ENCODE measurements at places on chromosomes 6 and 20.
A peak's percentile ranks its signal among the peaks of the same experiment; 100 is the strongest.

GRCh38 chr6:73081955-73082354 is 143.3 kb downstream of the KHDC1L start:
- no peak for DNase-seq

GRCh38 chr6:106102967-106103727 is 17.0 kb downstream of the PRDM1 start:
- DNase-seq = no peak

DNA sequence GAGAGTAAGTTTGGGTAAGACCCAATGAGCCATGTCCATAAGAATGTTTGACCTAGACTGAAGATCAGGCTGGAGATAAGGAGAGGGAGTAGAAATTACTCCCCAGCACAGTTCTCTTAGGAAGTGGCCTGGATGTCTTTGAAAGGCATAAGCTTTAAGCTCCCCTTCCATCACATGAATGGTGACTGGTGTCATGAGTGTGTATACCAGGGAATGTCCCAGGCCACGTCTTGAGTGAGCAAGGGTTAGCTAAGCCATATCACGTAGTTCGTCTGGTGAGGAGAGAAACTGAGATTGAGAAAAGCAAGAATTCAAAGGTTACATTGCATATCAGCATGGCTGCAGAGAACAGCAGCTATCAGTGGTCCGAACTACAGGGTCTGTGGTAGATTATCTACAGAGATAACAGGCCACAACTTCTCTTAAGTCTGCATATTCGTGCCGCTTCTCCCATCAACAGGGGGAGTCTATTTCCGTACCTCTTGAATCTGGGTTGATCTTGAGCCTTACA is 60.1 kb upstream of the BMP2 start:
- no peak for DNase-seq

- peak; percentile 85 for DNase-seq
Measured at GRCh38 chr6:6891949-6892461, 215.8 kb upstream of the RREB1 start.

DNA sequence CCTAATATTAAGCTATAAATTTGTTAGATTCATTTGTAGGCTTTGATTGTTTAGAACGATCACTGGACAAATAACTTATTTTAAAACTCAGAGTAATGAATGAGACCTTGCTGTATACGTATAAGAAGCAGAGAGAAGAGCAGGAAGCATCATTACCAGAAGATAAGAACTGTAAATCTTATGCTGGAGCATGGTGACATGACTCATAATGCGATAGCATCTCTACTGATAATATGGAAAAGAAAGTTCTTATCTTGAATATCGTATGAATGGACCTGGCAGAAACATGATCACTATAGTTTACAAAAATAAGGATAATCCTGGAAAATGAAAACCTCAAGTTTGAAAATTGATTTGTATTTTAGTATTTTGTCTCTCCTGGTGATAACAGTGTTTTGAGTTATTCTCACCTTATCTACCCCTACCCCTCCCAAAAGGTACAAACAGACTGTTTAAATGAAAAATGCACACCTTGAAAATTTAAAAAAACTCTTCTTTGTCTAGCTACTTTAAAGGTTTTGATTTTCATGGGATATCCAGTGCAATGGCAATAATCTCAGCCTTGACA is 2.0 kb upstream of the ZSCAN26 start:
- no peak for DNase-seq

DNA sequence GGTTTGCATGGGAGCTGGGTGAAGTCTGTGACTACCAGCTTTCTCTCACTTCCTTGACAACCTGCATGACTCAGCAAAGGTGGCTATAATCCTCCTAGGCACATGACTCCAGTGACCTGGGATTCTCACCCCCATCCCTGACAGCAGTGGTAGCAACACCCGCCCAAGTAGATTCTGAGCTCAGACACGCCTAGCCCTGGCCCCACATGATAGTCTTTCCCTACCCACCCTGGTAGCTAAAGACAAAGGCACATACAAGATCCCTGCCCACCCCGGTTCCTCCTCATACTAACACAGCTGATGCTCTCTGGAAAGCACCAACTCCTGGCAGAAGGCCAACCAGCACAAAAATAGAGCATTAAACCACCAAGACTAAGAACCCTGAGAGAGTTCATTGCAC is 25.9 kb upstream of the CRISP1 start:
- DNase-seq = no peak

- DNase-seq = no peak
Measured at GRCh38 chr6:46291275-46291633, 120.5 kb upstream of the ENPP5 start.

GRCh38 chr20:45934046-45934585 is 367 bp upstream of the PCIF1 start:
- no peak for DNase-seq

DNA sequence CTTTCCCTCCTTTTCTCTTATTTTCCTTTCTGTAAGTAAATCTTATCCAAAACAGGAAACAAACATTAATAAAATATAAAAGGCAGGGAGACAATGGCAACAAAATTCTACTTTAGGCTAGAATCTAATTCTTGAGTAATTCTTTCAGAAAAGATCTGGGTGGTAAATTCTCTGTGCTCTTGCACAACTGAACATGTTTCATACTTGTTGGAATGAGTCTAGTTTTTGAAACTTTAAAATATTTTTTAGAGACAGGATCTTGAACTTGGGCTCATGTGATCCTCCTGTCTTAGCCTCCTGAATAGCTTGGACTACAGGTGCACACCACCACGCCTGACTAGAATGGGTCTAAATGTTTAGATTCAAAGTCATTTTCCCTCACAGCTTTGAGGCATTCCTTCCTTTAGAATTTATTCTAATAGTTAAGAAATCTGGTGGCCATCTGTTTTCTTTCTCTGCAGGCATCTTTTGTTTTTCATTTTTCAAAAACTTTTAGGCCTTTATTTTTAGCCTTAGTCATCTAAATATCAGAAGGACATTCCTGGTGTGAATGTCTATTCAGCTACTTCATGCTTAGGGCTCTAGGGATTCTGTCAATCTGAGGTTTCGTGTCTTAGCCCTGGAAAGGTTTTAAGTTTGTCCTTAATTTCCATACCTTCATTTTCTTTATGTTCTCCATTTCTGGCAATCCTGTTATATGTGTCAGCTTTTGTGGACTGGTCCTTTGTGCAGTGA is 76.5 kb downstream of the CDKAL1 start:
- no peak for DNase-seq

DNA sequence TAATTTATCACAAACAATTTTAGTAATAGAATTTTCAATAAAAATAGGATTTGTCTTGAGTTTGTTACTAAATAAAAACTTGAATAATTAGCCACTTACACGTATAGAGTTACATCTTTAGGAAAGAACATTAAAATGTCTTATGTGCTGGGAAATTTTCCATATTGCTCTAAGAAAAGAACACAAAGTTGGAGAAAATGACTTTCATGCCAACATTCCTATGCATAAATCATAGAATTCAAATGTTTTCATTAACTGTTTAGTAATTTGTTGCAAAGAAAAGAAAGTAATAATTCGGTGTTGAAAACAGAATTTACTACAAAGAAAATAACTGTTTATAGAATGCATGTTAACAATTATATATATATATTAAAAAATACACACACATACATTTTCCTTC is 4.7 kb upstream of the TBC1D32 start:
- DNase-seq = no peak

- DNase-seq = no peak
Measured at GRCh38 chr6:41531591-41532582, 14.3 kb upstream of the FOXP4 start.

DNA sequence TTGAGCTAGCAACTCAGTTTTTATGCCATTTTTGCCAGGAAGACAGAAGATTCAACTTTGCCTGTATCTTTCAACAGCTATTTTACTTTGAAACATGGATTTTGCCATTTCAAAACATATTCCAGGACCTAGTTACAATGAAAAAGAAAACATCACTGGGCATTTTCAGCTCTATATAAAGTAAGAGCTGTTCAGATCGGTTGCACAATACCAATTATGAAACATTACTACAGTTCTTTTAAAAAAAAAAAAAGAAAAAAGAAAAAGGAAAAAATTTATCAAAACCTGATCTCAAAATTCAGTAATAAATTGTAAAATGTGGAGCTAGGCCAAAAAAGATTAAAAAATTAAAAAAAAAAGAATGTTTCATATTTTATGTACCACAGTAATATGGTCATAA is 15.6 kb downstream of the BCLAF1 start:
- DNase-seq = no peak

- no peak for DNase-seq
Measured at GRCh38 chr6:44327096-44327495, 13.9 kb upstream of the AARS2 start.

- DNase-seq = no peak
Measured at GRCh38 chr6:96675597-96675996, 112.7 kb downstream of the FHL5 start.

DNA sequence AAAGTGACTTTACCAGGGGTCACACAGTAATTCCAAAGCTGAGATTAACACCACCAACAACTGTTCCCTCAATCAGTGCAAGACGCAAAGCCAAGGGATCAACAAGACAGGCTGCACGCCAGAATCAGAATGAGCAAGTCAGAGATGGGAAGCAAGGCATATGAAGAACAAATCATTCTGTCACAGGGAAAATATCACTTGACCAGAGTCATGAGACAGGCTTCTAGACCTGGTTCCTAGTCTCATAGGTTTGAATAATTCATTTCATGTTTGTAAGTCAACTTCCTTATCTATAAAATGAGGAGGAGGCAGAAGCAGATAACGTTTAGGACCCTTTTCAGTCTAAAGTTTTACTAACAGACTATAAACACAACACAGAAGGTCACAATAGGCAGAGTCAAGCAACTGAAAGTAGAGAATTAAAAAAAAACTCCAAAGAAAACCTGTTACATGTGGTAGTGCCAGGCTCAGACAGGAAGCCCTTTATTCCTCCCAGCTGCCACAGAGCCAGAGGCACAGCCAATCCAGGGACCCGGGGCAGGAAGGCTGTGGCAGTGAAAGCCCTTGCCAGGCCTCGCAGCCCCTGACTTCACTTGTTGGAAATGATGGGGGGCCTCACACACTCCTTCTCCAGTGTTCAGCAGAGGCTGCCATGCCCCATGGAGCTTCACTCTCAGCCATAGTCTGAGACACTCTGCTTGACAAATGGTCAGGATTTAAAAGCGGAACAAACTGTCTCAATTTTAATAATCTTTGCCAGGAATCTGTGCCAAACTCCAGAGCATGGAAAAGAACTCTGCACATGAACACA is 29.2 kb upstream of the DST start:
- DNase-seq = no peak

GRCh38 chr6:100404051-100404450 is 60.7 kb downstream of the SIM1 start:
- no peak for DNase-seq

- DNase-seq = no peak
Measured at GRCh38 chr6:15073883-15074465, 171.9 kb upstream of the JARID2 start.

- DNase-seq = no peak
Measured at GRCh38 chr6:391559-392440, at the start of gene IRF4. TSS of gene IRF4 (plus strand) at chr6:391752. CDS start at chr6:393153, 1,401 bp downstream.

- no peak for DNase-seq
Measured at GRCh38 chr6:31547727-31548543, 527 bp downstream of the NFKBIL1 start.

DNA sequence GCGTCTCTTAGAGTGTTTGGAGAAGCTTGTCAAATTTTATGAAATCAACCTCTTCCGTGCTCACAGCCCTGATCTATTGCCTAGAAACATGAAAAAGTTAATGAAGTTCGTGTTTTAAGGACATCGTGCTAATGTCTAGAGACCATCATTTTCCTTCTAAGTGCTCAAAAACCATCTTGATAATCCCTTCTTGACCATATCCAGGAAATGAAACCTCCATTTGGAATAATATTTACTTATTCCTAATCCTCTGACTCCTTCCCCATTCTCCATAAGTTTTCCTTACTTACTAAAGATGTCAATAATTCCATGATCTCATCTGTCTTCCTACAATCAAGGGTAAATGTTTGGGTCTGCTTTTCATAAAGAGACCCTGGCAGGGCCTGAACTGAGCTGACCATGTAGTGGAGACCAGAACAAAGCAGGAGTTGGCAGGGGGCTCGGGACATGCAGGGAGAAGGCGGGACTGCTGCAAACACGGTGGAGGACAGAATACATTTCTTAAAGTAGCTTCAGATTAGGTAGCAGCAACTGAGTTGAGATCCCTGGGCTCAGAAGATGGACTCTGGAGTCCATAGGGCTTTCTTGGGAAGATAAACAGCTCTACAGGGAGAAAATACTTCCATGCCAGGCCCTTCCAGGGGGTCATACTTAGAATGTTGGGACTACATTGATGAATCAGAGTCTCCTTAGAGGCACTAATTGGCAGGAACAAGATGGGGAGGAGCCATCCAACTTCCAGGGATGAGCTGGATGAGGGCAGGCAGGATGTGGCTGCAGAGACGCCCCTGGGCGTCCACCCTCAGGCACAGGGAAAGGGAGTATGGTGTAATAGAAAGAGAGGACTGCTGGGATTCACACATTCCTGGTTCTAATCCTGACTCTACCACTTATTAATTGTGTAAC is 100.7 kb downstream of the RIN2 start:
- peak; percentile 32 for DNase-seq

- no peak for DNase-seq
Measured at GRCh38 chr20:13581451-13581850, 57.3 kb downstream of the TASP1 start.

DNA sequence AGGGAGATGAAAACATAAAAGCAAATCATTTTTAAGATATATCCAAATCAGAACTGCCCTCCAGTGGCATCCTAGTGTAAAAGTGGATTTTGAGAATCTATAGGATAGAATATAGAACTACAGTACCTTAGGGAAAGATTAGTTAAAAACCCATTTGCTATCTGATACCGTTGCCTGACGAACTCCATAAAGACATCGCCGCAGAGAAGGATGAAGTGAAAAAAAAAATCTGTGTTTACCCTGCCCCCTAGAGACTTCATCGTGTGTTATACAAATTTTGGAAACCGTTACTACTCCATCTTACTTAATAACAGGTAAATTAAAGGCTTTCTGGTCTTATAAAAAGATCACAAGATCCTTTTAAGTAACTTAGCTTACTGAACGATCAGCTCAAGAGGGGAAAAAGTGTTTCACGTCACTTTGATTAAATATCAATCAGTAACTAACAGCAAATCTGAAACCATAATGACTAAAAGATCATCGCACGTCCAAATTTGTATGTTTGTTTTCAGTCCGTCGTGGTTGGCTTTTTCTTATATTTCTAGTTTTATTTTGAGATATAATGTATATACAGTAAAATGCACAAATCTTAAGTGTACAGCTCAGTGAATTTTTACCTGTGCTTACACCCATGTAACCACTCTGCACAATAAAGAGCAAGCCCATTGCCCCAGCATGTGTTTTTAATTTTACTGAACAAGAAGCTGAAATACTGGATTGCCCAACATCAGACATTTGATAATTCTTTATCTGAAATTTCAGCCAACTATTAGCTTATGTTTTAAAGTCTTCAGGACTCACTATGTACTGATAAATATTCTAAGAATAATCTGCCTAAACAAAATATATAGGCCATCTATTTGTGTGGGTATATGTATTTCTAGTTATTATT is 881 bp upstream of the MCM3 start:
- DNase-seq = no peak

- peak; percentile 12 for DNase-seq
Measured at GRCh38 chr20:37823296-37823980, 79.5 kb upstream of the VSTM2L start.

All from bronchial epithelial cell (primary cell).